ENCODE measurements at places on chromosomes 11 and 22.
A peak's percentile ranks its signal among the peaks of the same experiment; 100 is the strongest.

DNA sequence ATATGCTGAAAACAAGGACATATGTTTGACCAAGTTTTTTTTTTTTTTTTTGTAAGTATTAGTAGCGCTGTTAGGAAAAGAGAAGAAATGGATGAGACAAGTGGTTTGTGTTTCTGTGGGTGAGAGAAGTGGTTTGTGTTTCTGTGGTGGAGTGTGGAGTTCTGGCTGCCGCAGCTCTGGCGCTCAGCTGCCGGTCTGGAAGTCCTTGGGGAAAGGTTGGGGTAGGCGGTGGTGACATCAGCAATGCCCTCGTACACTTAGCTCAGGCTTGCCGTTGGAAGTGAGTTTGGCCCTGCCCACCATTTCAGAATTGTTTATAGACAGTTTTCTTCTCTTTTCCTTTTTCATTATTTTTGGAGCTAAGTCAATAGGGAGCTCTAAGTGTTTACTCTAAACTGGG, 116.6 kb downstream of the TBC1D22A start:
- DNase-seq: no peak

GRCh38 chr11:2218031-2218633, 46.5 kb upstream of the TH start:
- no peak for DNase-seq

- no peak for DNase-seq
Observed at GRCh38 chr11:98431463-98432359, 589.0 kb upstream of the CNTN5 start.

DNA sequence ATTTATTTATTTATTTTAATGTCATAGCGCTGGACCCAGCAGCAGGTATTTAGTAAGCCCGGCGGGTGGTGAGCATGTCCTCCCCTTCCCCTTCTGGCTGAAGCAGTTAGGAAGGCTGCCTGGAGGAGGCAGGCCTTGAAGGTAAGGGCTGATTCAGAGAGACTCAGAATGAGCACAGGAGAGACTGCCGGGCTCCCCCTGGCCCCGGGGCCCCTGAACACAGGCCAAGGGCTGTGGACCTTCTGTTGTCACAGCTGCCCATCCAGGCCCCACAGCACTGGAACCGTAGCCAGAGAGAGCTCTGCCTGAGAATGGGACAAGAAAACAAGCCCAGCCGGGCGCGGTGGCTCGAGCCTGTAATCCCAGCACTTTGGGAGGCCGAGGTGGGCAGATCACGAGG, 52.8 kb downstream of the KCNJ4 start:
- DNase-seq: no peak

DNA sequence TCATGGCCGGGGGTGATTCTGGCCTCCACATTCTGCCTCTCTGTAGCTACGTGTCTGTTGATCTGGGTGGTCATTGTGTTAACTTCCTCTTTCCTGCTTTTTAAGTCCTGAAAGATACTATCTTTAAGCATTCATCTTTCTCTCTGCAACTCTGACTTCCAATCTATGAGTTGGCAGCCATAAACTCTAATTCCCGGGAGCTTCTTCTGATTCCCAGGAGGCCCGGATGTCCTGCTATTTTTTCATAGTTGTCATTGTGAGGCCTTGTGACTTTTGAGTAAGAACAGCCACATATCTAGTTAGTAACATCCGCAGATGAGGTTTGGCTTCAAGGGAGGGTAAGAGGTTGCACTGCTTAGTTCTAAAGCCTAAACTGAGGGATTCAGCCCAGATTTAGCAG, 107.8 kb downstream of the SYN3 start:
- no peak for DNase-seq

DNA sequence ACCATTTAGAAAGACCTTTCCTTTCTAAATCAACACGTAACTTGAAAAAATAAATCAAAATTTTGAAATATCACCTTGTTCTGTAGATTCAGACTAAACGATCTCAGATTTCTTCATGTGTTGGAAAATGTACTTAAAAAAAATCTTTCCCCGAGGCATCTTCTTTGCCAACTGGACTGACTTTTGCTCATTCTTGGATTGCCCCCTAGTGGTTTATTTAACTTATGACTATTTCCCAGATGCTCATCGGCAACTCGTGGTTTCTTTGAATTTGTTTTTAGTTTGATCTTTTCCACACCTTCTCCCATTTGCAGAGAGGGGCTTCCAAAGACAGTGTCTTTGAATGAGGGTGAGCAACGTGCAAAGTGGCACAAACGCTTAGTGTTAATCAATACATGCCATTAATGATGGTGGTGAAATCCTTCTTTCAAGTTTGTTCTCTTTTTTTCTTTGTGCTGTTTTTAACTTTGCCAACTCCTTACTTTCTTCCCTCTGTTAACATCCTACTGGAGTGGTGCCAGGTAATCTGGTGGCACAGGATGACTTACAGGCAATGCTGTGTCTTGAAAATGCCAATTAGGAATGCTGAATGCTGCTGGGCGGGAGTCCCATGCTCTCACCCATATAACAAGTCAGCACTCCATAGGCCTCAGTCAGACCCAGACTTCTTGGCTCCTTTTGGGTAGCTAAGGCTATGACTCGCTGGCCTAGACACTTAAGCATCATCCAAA, 18.3 kb downstream of the PRSS23 start:
- no peak for DNase-seq

DNA sequence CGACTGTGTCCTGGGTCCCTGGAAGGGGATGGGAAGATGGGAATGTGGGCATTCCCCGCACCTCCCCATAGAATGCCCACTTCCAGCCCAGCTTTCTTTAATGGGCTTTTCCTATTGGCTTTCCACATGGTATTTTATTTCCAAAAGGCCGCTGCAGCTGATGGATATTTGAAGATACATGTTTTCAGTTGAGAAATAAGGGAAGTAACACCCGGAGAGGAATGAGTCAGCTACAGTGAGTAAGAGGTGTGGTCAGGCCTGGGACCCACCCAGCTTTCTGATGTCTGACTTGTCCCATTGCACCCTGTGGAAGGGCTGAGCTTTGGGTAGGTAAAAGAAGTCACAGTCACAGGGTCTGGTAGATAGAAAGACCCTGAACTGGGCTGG, 476.9 kb downstream of the MIAT start:
- DNase-seq: peak; percentile 52

DNA sequence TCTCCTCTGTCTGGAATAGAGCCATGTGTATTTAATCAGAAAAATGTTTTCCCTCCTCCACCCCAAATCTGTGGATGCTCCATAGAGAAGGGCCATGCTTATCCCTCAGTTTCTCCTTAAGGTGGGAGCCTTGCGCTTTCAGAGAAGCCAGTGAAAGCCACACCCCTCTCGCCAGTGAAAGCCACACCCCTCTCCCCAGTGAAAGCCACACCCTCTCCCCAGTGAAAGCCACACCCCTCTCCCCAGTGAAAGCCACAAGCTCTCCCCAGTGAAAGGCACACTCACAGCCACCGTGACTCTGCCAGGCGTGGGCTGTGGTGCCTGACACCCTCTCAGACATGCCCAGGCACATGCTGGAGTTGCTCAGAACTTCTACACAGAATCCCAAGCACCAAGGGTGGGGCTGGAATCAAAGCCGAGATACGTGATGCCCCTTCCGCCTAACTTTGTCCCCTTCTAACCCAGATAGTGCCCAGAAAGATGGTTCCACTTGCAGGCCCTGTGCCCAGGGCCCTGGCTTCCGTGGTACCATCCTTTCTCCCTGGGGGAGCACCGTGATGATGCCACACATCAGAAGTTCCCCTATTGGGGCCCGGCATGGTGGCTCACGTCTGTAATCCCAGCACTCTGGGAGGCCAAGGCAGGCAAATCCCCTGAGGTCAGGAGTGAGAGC, 16.5 kb upstream of the PRR5 start:
- peak; percentile 23 for DNase-seq

DNA sequence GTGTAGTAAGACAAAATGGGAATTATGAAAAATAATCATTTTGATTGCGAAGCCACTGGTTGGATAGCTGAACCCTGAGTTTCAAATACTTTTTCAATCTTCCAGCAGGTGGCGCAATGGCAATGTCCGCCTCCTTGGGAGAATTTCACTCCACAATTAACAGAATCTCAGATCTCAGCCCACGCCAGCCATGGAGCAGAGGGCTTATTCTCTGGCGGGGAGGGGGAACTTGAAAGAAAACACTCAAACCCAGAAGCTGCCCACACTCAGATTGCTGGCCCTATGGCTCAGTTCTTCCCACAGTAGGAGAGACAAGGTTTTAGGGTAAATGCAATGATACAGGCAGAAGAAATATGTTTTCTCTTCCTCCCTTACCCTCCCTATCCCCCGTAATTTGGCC, 38.7 kb upstream of the RCN1 start:
- DNase-seq: peak; percentile 45

GRCh38 chr22:40610329-40610850, 26.1 kb downstream of the MRTFA start:
- no peak for DNase-seq

- DNase-seq: no peak
Observed at GRCh38 chr11:120569861-120570260, 58.3 kb downstream of the GRIK4 start.

GRCh38 chr22:47788461-47788860, 1026.0 kb downstream of the TBC1D22A start:
- no peak for DNase-seq

- peak; percentile 42 for DNase-seq
Observed at GRCh38 chr11:60887556-60887955, 18.8 kb downstream of the PRPF19 start.

DNA sequence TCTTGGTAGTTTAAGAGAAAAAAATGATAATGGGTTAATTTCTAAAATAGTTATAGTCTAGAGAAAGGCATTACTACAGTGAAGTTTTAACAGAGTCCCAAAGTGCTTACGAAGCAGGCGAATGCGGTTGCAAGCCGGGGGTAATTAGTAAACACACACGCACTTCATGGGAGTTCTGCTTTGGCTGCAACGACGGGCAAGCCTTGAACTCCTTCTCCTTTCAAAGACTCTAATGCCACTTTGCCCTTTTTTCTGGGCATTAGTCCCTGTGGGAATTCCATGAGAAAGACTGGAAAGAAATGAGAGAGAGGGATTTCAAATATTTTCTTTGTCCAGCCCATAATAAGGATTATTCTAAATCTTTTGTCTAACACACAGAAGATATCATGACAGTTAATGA, 66.1 kb downstream of the TENM4 start:
- DNase-seq: no peak

DNA sequence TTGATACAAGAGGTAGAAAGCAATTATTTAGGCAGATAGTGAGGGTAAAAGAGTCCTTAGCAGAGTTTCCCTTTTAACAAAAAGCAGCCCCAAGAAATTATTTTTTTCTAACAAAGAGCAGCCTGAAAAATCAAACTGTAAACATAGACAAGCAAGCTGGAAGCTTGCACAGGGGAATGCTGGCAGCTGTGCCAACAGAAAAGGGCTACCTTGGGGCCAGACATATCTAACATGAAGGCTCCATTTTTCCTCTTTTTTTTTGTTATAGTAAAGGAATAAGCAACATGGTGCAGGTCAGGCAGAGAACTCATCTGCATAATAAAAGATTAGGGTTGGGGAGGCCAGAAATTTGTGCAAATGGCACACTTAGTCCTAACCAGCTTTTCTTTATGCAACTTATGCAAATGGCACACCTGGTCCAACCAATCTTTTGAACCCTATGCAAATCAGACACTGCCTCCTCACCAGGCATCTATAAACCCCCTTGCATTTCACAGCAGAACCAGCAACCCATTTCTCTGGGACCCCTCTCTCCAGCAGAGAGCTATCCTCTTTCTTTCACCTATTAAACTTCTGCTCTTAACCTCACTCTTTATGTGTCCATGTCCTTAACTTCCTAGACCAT, 41.8 kb downstream of the PDGFD start:
- DNase-seq: no peak

- no peak for DNase-seq
Observed at GRCh38 chr22:28930357-28931007, 47.1 kb downstream of the ZNRF3 start.

GRCh38 chr11:68776442-68777235, 25.3 kb upstream of the TESMIN start:
- no peak for DNase-seq

GRCh38 chr11:73321604-73322381, 13.7 kb downstream of the ARHGEF17 start:
- DNase-seq: no peak

DNA sequence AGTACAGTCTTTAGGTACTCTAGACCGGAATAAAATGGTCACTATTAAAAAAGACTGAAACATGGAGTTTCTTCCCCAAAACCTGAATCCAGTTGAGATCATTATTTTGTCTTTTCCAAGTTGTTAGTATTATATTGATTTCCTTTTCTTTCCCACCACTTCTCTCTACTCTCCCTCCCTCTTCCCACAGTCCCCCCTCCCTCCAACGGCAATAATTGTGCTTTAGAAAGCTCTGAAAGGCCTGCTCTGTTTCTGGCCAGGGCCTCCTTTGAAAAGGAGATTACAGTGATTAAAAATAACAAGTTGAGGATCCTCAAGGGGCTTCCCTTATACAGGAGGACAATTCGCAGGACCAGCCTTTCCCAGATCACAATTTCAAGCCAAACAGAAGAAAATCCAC, 3.5 kb downstream of the SPON1 start:
- no peak for DNase-seq

DNA sequence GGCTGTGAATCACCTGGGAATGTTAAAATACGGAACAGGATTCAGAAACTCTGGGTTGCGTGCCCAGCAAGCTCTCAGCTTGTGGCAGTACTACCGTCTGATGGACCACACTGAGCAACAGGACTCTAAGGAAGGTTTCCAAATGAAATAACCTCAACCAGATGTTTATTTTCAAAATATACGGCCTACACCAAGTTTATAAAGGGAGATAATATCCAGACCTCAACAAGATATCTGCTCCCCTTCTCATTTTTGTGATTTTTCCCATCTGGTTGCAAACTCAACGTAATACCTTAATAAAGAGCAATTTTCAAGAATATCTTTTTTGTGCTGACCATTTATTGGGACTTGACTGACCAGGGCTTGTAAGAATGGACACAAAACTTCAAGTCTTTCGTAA, 49.4 kb downstream of the SLC25A17 start:
- DNase-seq: no peak

DNA sequence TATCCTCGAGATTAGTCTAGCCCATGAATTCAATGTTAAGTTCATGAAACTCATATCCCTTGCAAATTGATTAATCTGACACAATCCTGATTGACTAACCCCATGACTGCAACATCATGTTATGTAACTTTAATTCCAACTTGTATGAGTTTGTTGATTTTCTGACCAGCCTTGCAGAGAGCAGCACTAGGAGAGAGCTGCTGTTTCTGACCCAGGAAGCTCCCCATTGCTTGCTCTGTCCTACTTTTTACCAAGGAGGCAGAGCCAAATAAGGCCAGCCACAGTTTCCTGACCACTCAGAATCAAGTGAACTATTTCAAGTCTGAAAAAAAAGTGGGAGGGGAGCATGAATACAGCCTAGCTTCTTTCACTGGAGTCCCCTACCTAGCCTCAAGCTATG, 13.2 kb downstream of the MPZL3 start:
- no peak for DNase-seq

GRCh38 chr11:126494831-126495230, 139.3 kb downstream of the ST3GAL4 start:
- no peak for DNase-seq

DNA sequence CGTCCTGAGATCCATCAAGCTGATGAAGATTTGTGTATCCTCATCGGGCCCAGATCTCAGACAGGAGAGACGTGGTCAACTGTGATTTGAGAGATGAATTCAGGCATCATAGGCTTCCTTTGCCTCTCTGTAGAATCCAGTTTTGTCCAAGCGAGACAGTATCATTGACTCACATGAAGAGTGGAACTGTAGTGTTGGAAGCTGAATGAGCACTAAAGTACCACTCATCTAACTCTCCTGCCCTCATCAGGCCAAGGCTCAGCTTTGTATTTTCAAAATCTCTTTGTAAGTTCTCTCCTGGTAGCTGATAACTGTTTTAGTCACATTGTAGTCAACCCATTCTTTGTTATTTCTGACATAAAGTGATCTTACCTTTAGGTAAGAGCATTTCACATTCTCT, 85.1 kb downstream of the KIRREL3 start:
- DNase-seq: no peak

- no peak for DNase-seq
Observed at GRCh38 chr22:27714068-27714467, 87.5 kb downstream of the MN1 start.
